ENCODE measurements at places on chromosomes 16 and 17. TPM values are rescaled to one million over a fixed set of nuclear protein-coding genes. Genes with fewer than 3 reads are reported as not detected.

The VPS35L gene
- 49.3 TPM for total RNA-seq

The CORO1A gene
- total RNA-seq = 0.50 TPM

The SLC6A2 gene
- not detected for total RNA-seq

The FZD2 gene
- total RNA-seq = 22.7 TPM

The OR2C1 gene
- not detected for total RNA-seq

The MAF gene
- 45.2 TPM for total RNA-seq

The KCTD19 gene
- 0.50 TPM for total RNA-seq

The PRCD gene
- 10.2 TPM for total RNA-seq

The TBC1D26 gene
- not detected for total RNA-seq

The DNAI2 gene
- not detected for total RNA-seq

The NR1D1 gene
- 1.7 TPM for total RNA-seq

The ATP2A3 gene
- 6.9 TPM for total RNA-seq

The CAVIN1 gene
- total RNA-seq = 703 TPM

The ITGAX gene
- total RNA-seq = 0.17 TPM

The KRTAP4-9 gene
- total RNA-seq = not detected

The FBXO39 gene
- total RNA-seq = 0.15 TPM

The CCT6B gene
- total RNA-seq = 1.0 TPM

The ABAT gene
- total RNA-seq = 1.9 TPM

The USP6 gene
- total RNA-seq = not detected

The KRTAP2-4 gene
- not detected for total RNA-seq

The RHBDF2 gene
- total RNA-seq = 0.58 TPM

The TMEM100 gene
- 0.99 TPM for total RNA-seq

The USH1G gene
- under 0.01 TPM for total RNA-seq

The SCPEP1 gene
- total RNA-seq = 73.3 TPM

The PNMT gene
- not detected for total RNA-seq

The TBX4 gene
- 6.8 TPM for total RNA-seq

The ZFPM1 gene
- 1.7 TPM for total RNA-seq

The KRTAP9-2 gene
- total RNA-seq = not detected

The NPIPA8 gene
- total RNA-seq = not detected

The TMEM204 gene
- total RNA-seq = 10.1 TPM

The KRT36 gene
- total RNA-seq = not detected

The CDH1 gene
- total RNA-seq = not detected

The ELMO3 gene
- 0.29 TPM for total RNA-seq

The AANAT gene
- total RNA-seq = 0.17 TPM

The MYH1 gene
- not detected for total RNA-seq

The CD300H gene
- not detected for total RNA-seq

The PRSS27 gene
- total RNA-seq = 0.58 TPM

The LITAFD gene
- total RNA-seq = not detected

The CCDC40 gene
- 2.0 TPM for total RNA-seq

The PABPN1L gene
- not detected for total RNA-seq

The CACNG1 gene
- total RNA-seq = not detected

The LPO gene
- total RNA-seq = not detected

The OTOP2 gene
- not detected for total RNA-seq

The KRTAP4-5 gene
- total RNA-seq = not detected

The COPZ2 gene
- total RNA-seq = 56.3 TPM
